ENCODE measurements at places on chromosomes 16 and 17.

DNA sequence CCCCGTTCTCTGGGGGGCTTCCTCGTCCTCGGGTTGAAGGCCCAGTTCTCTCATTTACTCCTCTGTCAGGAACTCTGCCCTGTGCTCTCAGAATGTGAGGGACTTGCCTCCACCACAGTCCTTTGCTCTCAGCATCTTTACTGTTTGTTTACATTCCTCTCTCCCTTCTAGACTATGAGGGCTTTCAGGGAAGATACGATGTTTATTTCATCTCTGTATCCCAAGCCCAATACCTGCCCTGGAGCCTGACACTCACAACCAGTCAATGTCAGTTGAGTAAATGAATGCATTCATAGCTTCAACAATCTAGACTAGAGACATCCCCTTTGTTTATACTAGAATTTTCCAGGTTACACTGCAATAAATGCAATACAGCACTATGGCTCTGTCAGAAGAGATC, 409.6 kb upstream of the CDH11 start:
- DNase-seq: no peak

DNA sequence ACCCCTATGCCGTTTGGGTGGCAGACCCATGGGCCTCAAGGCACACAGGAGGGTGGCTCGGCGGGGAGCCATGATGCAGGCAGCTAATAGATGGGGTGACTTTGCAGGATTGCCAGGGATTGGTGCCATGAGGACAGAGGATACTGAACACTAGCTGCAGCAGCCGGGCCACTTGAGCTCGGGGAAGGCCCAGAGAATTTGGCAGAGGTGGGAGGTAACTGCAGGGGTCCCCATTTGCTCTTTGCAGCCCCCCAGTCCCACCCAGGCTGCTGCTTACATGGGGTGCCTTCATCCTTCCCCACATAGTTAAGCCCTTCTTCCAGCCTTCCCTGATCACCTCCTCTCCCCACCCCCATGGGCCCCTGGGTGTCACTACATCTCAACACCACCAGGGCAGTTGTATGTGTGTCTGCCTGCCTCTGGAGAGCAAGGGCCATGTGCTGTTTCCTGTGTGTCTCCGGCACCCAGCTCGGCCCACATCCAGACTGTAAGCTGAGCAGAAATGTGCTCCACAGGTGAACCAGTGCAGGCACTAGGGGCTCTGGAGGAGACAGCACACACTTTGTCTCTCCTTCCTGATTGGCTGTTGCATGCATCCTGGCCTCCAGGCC, 52.0 kb downstream of the SREBF1 start:
- DNase-seq: no peak

DNA sequence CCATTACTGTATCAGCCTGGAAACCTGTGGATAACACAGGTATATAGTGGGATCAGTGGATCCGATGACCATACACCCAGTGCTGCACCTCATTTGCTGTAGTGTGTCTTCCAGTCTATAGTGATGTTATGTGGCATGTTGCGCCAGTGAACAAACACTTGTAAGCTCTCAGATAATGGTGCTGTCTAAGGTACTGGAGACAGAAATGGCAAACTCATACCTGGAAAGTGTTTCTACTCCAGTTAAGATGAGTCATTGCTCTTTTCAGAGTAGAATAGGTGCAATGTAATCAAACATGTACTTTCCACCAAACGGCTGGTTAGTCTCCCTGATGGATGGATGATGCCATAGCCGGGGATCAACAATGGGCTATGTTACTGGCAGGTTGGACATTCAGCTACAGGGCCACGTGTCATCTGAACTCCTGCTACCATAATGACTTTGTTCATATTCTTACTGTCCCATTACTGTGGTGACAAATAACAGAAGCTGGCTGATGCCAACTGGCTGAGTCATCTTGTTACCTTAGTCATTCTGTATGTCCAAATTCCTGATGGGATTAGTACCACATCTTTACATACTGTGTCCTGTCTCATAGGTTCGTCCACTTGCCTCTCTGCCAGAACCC, 6.3 kb downstream of the CCL11 start:
- DNase-seq: no peak

DNA sequence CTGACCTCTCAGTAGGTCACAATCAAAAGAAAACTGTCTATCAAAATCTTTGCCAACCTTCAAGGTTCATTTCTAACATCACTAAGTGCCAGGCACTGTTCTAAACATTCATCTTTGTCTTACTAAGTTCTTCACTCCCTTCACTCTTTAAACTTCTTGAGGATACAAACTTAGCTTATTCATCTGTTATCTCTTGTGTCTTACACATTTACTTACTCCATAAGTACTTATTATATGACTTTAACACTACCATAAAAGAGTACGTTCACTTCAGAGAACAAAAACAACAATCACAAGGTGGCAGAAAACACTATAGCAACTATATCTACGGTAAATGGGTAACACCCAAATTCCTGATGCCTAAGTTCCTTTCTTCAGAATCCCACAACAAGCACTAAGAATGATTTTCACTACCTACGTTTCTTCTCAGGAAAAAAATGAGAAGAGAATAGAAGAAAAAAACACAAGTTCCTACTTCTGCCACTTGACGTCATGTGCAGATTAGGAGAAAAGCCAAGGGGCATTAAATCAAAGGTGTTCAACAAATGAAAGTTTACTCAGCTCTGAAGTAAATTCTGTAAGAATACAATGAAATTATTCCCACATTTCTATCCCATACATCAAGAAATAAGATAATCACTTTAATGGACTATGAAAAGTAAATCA, 29.2 kb downstream of the KANSL1 start:
- DNase-seq: no peak

DNA sequence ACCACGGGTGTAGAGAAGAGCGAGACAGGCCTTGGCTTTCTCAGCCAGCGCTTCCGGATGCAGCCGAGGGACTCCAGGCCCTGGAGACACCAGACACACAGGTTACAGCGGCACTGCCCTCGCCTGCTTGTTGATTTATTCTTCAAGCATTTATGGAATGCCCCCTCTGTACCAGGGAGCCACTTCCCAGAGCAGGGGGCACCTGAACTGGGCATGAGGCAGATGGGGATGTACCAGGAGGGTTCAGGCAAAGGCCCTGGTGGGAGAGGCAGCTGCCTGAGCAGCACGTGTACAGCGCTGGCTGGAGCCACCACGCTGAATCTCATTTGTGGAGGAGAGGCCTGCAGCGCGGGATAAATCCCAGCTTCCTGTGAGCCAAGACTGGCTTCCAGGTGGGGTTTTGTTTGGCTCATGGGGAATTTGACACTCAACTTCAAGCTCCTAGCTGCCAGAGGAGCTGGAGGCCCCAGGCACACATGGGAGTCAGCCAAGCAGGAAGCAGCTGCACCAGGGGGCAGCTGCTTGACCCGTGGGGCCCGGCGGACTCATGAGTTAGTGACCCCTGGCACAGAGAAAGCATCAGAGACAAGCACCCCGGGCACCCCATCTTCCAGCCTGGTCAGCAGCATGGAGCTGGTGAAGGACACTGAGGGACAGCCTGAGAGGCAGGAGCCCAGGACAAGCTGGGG, 59.7 kb downstream of the IL21R start:
- DNase-seq: no peak

GRCh38 chr17:11514565-11514964, 83.7 kb upstream of the DNAH9 start:
- DNase-seq: no peak

GRCh38 chr17:5424909-5425308, 4.9 kb downstream of the RPAIN start:
- DNase-seq: no peak

DNA sequence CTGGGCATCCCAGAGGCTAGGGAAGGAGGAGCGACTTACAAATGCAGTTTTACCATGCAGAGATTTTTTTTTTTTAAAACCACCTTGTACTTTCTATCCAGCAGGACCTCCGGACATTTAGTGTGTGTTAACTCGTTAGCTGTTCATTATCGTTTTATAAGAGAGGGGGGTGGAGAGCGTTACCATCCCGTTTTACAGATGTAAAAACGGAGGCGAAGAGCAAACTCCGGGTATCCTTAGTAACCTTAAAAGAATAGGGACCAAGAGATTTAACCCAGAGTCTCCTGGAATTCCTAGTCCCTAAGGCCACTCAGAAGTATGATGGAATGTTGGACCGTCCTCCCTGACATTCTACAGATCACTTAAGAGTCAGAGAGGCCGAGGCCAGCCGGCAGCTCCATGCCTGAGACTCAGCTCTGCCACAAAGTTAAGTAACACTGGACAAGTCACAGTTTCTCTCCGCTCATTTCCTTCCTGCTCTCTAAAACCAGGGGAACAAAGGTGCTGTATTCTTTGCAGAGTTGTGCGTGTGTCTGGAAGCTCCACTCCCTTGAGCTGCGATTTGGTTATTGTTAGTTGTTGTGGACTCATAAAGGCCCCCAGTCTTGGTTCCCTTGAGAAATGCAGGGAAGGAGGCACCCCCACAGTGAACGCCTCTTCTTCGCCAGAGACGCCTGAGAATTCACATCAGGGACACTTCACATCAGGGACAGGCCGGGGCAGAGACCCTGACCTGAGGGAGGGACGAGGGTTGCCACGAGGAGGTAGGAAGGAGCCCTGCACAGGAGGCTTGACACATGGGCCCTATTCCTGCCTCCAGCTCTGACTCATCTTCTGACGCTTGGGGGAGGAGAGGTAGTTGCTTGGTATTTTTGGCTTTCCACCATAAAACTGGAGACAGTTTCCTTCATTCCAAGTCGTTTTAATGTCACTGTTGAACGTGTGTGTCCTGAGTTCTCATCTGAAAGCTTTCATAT, 1.2 kb downstream of the DUSP14 start:
- peak; percentile 88 for DNase-seq

GRCh38 chr17:1648173-1648962, 1.3 kb downstream of the RILP start:
- peak; percentile 25 for DNase-seq

DNA sequence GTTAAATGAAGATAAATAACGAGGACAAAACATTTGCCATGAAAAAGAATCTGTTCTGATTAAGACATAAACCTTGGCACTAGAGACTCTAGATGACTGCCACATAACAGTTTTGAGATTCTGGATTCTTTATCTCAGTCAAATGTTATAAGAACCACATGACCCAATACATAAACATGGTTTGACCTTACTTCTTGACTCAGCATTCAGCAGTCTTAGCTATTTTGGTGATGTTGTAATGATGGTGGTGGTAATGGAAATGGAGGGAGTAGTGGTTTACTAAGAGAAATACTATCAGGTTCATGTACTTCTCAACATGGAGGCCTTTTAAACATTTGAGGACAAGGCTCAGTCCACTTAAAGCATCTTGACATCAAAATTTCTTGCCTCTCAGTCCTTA, 925.4 kb downstream of the CDH11 start:
- peak; percentile 51 for DNase-seq

DNA sequence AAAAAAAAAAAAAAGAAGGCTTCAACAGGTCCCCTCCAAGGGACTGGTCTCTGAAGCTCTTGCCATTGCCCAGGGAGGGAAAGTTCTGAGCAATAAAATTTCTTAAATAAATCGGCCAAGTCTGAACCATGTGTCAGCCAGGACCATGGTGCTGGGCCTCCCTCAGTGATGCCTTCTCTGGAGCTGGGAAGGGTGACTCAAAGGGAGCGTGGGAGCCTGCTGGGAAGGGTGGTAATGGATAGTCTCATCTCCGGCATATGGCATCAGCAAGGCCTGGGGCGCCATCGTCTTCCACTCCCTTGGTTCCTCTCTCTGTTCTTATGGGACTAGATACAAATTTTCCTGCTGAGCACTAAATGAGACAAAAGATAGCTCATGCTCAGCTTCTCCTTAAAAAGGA, 2.3 kb downstream of the VKORC1 start:
- DNase-seq: no peak

DNA sequence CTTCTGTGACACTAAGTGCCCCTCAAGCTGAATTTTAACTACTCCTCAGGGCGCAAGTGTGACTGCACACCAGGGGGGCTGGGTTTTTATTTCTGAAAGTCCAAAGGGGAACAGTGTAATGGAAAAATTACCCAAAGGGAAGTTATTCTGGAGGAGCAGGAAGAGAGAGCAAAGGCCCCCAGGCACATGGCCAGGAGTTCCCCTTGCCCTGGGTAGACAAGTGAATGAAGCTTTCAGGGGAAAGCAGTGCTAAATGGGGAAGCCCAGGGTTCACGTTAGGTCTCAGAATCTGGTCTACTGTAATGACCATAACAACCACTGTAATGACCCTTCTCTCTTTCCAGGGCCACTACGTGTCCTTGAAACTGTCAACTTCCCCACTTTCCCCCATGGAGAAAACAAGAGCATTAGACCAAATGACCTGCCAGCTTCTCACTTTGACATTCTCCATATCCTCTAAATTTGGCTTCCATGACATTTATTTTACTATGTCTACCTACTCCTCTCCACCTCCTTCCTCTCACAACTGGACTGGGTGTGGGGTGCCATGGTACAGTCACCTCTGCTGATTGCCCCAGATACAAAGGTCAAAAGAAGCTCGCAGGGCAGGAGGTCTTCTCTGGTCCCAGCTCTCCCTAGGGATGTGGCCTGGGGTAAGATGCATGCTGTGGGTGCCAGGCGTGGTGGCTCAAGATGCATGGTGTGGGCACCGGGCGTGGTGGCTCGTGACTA, 34.1 kb upstream of the MMP2 start:
- DNase-seq: no peak

DNA sequence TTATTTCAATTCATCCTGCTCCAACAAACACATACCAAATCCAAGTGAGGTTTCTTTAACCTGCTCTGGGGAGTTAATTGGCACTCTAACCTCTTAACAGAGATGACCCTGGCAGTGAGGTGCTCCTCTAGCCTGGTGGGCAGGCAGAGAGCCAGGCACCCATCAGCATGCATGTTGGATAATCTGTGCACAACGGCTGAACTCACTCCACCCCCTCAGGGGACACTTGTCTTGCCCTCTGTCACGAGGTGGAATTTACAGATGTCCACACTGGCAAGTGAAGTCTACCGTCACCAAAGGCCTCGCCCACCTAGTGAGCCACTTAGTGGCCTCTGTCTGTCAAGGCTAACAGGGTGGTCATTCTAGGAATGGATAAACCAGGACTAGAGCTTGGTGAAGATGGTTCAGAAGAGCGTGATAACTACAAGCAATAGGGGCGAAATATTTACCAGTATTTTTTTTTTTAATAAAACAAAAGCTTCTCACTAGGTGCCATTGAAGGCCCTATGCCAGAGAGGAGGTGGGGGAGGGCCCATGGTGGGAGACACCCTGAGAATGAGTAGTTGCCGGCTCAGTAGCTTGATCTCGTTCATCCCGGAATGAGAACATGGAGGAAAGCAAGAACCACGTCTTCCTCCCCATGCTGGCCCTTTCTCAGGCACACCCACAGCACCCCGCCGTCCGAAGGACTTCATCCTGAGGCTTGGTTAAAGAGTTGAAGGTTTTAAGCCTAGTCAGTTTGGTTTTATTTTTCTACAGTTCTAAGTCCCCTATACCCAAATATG, 25.2 kb downstream of the PLD6 start:
- DNase-seq: no peak

- no peak for DNase-seq
Measured at GRCh38 chr16:2058420-2058819, 10.6 kb downstream of the TSC2 start.

All from fibroblast of pulmonary artery (primary cell).